ENCODE measurements at places on chromosomes 1 and 21. TPM values are rescaled to one million over a fixed set of nuclear protein-coding genes. Genes with fewer than 3 reads are reported as not detected.

The GNAT2 gene
- total RNA-seq = 0.21 TPM

The PEA15 gene
- total RNA-seq = 104 TPM

The FCAMR gene
- total RNA-seq = not detected

DNA sequence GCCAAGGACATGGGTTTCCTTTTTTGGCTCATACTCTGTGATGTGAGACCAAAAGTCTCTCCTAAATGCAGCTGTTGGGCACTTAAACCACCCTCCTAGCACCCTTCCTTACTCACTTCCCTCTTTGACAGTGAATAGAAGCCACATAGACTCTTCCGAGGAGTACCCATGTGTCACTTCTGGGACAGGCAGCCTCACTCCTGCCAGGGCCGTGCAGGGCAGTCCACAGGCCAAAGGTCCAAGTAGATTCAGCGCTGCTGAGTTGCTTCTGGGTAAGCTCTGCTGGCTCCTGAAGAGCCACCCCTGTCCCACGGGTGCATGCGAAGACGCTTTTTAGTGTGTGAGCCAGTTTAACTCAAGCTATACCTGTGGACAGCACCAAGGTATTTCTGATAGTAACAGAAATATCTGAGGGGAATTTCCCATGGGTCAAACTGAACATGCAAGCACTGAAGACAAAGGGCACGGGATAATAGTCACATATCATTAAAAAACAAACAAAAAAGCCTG is 36.8 kb upstream of the BMP8B start:
- no peaks in the 10 kb centered on the region for H3K36me3 ChIP-seq
- H3K4me3 ChIP-seq = no peak overlapping the region
- no peaks in the 10 kb centered on the region for H3K27me3 ChIP-seq
- H3K27ac ChIP-seq = no peak overlapping the region

GRCh38 chr21:15986277-15986676 is 256.5 kb downstream of the USP25 start:
- DNase-seq = no peak
- no peak overlapping the region for H3K27ac ChIP-seq
- no peaks in the 10 kb centered on the region for H3K36me3 ChIP-seq
- no peaks in the 10 kb centered on the region for H3K4me1 ChIP-seq
